ENCODE measurements at places on chromosomes 1 and 21. TPM values are rescaled to one million over a fixed set of nuclear protein-coding genes. Genes with fewer than 3 reads are reported as not detected.

DDX59 gene
- 12.6 TPM for total RNA-seq

CRYAA gene
- total RNA-seq = not detected

FH gene
- 242 TPM for total RNA-seq

AMPD1 gene
- total RNA-seq = 0.10 TPM

DNA sequence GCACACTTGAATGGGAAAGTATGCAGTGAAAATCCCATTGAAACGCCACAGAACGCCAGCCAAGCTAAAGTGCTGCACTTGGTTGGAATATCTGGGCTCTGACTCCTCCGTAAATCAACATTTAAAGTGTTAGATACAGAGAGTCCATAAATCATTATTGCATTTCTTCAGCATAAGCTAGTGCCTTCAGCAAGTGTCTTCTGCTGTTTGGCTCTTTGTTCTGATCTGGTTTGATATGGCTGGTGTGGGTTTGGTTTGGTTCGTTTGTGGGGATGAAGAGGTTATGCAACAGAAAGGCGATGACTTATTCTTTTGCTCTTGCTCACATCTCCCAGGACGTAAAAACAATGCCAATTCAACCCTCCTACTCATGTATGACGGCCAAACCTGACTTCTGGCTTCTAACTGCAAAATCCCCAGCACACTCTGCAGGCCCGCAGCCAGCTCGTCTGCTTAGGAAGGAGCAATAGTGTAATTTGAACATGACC lies 121.8 kb upstream of the ERG start:
- DNase-seq = peak; percentile 80

GRCh38 chr1:70890408-70890807 lies 157.2 kb downstream of the PTGER3 start:
- no peak for DNase-seq

GRCh38 chr1:71738910-71739309 lies 543.4 kb downstream of the NEGR1 start:
- DNase-seq = no peak

GRCh38 chr1:190376044-190376443 lies 101.6 kb downstream of the BRINP3 start:
- no peak for DNase-seq

DNA sequence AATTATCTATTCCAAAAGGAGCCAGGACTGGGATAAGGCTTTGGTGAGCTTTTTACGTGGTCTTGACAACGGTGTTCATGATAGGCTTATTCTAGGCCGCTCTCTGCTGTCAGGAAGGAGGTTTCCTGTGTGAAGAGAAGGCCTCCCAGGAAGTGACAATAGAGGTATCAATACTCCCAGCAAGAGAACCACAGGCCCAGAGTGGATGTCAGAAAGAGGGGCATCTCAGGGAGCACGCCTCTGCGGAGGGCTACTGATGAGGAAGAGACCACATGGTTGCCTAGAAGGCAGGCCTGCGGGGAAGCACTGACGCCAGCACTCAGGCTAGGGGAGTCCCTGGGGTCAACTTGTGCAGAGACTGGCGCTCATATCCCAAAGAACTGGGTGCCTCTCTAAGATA lies 60.4 kb downstream of the ITPKB start:
- DNase-seq = no peak

DNA sequence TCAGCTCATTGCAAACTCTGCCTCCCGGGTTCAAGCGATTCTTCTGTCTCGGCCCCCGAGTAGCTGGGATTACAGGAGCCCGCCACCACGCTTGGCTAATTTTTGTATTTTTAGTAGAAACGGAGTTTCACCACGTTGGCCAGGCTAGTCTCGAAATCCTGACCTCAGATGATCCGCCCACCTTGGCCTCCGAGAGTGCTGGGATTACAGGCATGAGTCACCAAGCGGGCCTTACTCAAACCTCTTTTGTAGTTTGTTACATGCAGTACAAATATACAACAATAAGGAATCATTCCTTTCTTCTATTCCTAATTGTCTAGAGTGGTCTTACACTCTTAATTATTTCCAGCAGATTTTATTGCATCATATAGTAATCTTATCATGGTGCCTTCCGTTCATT lies 16.6 kb downstream of the SPATA17 start:
- DNase-seq = no peak

DNA sequence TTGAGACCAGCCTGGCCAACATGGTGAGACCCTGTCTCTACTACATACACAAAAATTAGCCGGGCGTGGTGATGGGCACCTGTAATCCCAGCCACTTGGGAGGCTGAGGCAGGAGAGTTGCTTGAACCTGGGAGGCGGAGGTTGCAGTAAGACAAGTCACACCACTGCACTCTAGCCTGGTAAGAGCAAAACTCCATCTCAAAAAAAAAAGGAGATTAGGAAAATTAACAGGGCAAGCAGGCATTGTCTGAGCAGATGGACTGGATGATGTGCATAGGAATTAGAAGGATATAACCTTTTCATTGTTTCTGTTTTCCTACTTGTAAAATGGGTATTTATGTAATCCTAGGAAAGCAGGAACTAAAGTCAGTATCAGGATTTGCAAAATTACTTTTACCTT lies 15.6 kb downstream of the TARDBP start:
- DNase-seq = no peak

- DNase-seq = no peak
Observed at GRCh38 chr1:112518186-112518585, 9.4 kb downstream of the WNT2B start.

Measured in left ventricle myocardium superior (tissue), 1 donor.